ENCODE measurements at places on chromosomes 5 and 9.

GRCh38 chr5:24407466-24407865 is 237.3 kb downstream of the CDH10 start:
- DNase-seq: no peak

- no peak for DNase-seq
Measured at GRCh38 chr9:108813951-108814601, 41.7 kb downstream of the ACTL7B start.

GRCh38 chr9:126521089-126521488 is 92.6 kb upstream of the LMX1B start:
- DNase-seq: no peak

- DNase-seq: no peak
Measured at GRCh38 chr9:134458207-134459108, 132.2 kb downstream of the RXRA start.

DNA sequence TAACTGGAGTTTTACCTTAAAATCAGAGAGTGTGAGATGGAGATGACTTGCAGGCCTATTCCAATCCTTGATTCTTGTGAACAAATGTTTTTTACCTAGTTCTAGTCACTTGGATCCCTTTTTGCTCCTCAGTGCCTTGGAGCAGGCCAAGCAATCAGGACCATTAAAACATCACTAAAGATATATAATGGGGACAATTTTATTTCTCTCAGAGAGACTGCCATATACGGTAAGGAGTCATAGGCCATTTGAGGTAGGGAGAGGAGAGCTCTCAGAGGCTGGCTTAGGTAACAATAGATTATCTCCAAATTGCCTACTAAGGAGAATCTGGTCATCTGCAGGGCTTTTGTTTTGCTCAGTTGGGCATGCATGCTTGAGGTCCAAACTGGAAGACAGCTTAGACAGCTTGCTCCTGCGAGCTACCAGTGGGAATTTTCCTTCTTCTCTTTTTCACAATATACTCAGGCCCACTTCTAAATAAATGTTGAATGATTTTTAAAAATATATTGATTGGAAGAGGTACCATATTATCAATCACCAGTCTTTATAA is 44.0 kb downstream of the FREM1 start:
- no peak for DNase-seq

DNA sequence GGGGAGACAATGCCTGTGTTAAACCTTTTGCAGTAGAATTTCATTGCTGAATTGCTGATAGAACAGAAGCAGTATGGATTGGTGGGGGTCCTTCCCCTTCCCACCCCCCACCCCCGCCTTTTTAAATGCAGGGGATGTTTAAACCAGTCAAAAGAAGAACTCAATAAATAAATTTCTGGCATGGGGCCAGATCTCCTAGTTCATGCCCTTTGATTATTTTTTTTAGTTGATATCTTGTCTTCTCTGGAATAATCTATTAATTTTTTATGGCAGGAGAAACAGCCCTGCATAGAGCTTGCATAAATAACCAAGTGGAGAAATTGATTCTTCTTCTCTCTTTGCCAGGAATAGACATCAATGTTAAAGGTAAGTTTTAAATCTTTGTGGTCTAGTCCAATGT is 72.8 kb downstream of the SLF1 start:
- DNase-seq: no peak

DNA sequence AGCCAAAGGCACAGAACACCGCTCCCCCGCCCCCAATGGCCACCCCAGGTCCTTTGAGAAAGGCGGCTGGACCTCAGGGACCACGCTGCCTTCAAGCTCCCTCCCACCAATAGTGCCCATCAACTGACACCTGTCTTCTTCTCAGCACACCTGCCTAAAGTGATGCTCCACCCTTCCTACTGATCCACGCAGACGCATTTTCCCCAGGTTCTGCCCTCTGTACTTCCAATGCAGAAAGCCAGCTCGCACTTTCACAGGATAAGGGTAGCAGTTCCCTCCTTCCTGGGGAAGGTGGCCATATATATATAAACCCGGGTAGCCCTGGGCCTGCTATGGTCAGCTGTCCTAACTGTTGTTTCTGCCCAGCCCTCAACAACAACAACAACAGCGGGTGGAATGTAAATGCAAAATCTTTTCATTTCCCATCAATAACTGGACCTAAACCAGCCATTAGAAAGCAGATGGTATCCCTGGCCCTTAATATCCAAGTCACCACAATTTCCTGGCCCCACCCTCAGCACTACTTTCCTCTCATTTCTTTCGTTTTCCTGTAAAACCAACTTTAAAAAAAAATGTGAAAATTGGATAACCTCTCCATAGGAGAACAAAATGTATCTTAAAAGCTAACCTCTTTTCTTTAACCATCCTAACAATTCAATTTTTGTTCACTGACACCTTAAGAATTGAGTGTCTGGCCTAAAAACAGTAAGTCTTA is 1.7 kb downstream of the GOLM1 start:
- DNase-seq: no peak

GRCh38 chr9:127684576-127684975 is 22.2 kb upstream of the CFAP157 start:
- no peak for DNase-seq

GRCh38 chr5:124126504-124127217 is 614.7 kb downstream of the CSNK1G3 start:
- no peak for DNase-seq

DNA sequence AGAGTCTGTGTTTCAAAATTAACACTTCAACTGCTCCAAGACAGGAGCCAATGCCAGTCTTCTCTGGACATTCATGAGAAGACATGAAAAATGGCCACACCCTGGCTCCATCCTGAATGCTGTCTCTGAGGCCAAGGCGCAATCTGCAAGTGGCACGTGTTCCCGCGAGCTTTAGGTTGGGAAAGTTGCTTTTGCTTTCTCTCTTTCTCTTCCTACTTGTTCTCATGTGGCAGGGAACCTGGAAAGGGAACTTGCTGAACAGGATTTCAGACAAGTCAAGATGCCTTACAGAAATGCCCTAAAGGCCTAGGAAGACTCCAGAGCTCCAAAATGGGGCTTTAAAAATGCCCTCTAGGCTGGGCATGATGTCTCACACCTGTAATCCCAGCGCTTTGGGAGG is 91.9 kb upstream of the OTULINL start:
- no peak for DNase-seq

GRCh38 chr5:120361941-120362340 is 102.2 kb upstream of the PRR16 start:
- DNase-seq: no peak

DNA sequence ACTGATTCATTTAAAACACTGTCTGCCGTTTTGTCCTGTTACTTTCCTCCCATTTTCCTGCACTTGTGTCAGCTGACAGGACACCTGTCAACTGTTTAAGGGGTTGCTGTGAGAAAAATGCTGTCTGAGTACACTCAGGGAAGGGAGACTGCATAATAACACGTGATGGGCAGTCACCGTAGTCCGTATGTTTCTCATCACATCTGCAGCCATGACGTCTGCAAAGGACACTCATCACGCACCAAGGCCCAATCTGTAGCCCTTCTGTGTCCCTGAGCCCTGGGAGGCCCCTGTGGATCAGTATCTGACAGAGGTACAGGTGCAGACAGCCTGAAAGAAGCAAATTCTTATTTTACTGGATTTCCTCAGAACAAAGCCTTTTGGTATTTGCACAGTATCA is 396.3 kb downstream of the YTHDC2 start:
- no peak for DNase-seq

DNA sequence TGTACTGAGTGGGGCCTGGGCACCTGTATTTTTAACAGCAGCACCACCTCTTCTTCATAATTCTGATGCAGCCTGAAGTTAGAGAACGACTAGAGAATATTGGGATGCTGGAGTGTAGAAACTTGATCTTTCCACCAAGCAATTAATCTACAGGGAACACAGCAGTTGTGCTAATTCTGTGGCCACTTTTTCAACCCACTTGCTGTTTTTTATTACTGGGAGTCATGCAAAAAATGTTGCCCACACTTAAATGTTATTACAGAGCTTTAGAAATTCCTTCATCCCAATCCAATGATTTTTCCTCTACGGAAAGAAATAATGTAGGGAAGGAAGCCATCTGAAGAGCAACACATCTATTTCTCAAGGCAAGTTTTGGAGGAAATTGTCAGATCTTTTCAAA is 190.9 kb upstream of the TUT7 start:
- DNase-seq: no peak

DNA sequence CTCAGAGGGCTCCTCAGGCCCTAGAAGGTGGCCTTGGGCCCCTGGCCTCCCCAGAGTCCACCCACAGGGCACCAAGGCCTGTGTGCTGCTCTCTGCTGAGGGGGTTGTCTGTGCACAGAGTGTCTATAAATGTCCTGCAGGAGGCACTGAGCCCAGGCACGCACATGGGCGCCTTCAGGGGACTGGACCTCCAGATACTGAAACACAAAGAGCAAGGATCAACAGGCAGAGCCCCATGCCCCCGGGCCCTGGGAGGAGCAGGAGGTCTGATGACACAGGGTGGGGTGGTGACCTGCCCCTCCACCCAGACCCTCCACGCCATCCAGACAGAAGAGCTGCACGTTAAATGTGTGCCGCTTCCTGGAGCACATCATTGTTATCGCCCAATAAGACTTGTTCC is 64.6 kb upstream of the SIMC1 start:
- DNase-seq: no peak

GRCh38 chr9:91302831-91303230 is 58.9 kb downstream of the AUH start:
- DNase-seq: no peak

GRCh38 chr5:134512661-134512999 is 12.8 kb upstream of the JADE2 start:
- no peak for DNase-seq

GRCh38 chr5:150519978-150520377 is 12.0 kb downstream of the NDST1 start:
- no peak for DNase-seq

DNA sequence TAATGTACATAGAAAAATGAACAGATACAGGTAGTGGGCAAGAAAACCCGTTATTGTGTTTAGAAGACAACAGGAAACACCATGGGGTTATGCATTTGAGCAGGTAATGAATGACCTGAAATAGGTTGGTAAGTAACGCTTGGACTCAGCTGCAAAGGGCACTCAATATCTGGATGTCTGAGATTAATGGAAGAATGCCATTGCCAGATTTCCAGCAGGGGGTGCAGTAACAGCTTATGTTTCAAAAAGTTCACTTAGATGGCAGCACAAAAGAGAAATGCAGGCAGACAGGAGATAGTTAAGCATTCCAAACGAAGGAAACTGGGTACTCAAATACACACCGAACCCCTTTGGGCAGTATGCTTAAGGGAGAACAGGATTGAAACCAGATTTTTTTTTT is 285.5 kb upstream of the VLDLR start:
- DNase-seq: no peak

- no peak for DNase-seq
Measured at GRCh38 chr9:77183581-77183980, 6.2 kb downstream of the VPS13A start.

GRCh38 chr5:43033841-43034590 is 6.1 kb downstream of the ANXA2R start:
- DNase-seq: no peak

- DNase-seq: no peak
Measured at GRCh38 chr9:134364391-134365114, 38.3 kb downstream of the RXRA start.

- no peak for DNase-seq
Measured at GRCh38 chr5:11904265-11904906, at the start of gene CTNND2. Gene CTNND2, minus strand, starts transcription at chr5:11904446. Its CDS starts 593 bp downstream, at chr5:11903853.

GRCh38 chr5:167063788-167064187 is 1227.7 kb upstream of the WWC1 start:
- DNase-seq: no peak

DNA sequence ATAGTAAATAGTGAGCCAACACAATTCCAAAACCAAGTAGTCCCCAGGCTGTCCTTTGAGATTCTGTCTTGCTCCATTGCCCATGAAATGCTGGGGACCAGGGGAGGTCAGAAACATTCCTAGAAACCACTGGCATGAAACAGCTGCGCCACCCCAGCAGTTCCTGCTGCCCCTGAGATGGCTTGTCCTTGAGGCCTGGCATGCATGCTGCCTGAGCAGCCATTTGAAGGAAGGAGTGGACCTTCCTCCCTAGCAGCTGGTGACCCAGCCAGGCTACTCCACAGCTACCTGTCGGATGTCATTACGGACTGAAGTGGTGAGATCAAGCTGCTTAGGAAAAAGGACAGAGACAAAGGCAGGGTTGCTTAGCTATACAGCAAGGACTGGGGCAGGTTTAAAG is 260.6 kb downstream of the DENND1A start:
- no peak for DNase-seq

- DNase-seq: no peak
Measured at GRCh38 chr9:133823189-133824105, 85.3 kb upstream of the SARDH start.

- DNase-seq: no peak
Measured at GRCh38 chr5:124302533-124302932, 443.9 kb downstream of the ZNF608 start.

GRCh38 chr9:88216126-88216995 is 78.1 kb upstream of the SPATA31C2 start:
- DNase-seq: no peak

GRCh38 chr5:164302533-164303235 is 797.3 kb downstream of the MAT2B start:
- DNase-seq: no peak

- no peak for DNase-seq
Measured at GRCh38 chr9:127323393-127323792, 58.8 kb downstream of the GARNL3 start.

DNA sequence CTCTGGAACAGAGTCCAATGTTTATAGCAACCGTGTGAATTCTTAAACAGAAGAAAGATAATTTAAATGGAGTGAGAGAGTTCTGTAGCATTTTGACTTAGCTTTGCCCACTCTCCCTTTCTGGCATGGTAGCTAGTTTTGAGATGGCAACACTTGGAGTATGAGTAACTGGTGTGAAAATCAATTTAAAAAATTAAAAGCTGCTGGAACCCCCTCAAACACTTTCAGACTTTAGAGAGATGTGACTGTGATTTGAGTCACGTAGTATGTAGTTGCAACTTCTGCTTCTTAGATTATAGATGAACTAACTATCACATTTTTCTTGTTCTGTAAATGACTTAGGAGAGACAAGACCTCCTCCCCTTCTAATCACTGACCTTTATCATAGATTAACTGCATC is 2309.5 kb upstream of the C9orf72 start:
- no peak for DNase-seq

GRCh38 chr5:83517072-83517687 is 45.6 kb downstream of the VCAN start:
- DNase-seq: no peak

DNA sequence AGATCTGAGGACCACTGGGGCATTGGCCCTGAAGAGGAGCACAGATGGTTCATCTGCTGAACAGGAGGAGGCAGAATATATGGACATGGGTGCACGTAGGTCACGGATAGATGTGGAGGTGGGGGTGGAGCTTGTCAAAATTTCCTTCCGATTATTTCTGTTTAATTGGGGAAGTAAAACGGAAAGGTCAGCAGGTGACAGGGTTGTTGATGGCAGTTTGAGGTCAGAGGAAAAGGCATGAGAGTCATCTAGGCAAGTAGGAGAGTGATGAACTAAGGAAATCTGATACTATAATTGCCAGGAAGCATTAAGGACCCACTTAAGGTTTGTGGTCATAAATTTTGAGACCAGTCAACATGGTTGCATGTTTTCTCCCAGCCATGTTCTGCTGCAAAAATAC is 8.4 kb upstream of the FAM81B start:
- DNase-seq: no peak
